Testis (tissue), 5 donors: ENCODE measurements at places on chromosomes 12 and 14. TPM values are rescaled to one million over a fixed set of nuclear protein-coding genes. Genes with fewer than 3 reads are reported as not detected.

Gene EML1
- total RNA-seq = 22.0 TPM

Gene GPHB5
- not detected for total RNA-seq

Gene SLC38A4
- total RNA-seq = 0.24 TPM

Gene NUDT14
- total RNA-seq = 40.0 TPM

Gene CCDC38
- 7.7 TPM for total RNA-seq

GRCh38 chr12:24600996-24601395, 347.9 kb downstream of the BCAT1 start:
- no peaks in the 10 kb centered on the region for H3K36me3 ChIP-seq
- no peak for DNase-seq
- H3K4me3 ChIP-seq = no peak overlapping the region
- no peaks in the 10 kb centered on the region for H3K27me3 ChIP-seq
- no peaks in the 10 kb centered on the region for H3K4me1 ChIP-seq

DNA sequence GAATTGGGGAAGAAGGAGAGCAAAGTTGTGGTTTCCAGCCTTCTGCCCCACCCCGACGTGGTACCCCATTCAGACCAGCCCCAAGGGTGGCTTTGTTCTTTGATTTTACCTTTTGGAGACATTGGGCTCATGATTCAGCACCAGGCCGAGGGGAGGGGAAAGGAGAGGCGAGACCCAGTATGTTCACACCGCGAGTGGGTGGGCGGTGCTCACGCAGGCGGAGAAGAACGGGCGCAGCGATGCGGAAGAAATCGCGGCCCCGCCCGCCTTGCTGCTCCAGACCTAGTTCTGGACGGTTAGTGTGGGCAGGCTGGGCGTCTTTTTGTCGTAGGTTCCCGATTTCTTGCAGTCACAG, 963 bp downstream of the ATL1 start:
- H3K27ac ChIP-seq = peak overlapping the region; percentile 72
- H3K27me3 ChIP-seq = no peaks in the 10 kb centered on the region
- H3K36me3 ChIP-seq = no peaks in the 10 kb centered on the region
- peaks cover 4% of the 10 kb centered on the region for H3K4me1 ChIP-seq
- peak overlapping the region; percentile 73 for H3K4me3 ChIP-seq

DNA sequence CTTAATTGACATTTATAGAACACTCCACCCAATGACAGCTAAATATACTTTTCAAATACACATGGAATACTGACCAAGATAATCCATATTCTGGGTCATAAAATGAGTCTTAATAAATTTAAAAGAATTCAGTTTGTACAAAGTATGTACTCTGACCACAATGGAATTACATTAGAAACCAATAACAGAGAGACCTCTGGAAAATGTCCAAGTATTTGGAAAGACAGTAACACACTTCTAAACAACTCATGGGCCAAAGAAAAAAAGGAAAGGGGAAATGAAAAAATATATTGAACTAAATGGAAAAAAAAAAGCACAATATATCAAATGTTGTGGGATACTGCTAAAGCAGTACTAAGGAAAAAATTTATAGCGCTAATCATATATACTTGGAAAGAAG, 52.0 kb downstream of the CRACR2A start:
- H3K36me3 ChIP-seq = no peaks in the 10 kb centered on the region
- H3K4me3 ChIP-seq = no peak overlapping the region
- DNase-seq = no peak
- H3K27me3 ChIP-seq = no peaks in the 10 kb centered on the region

GRCh38 chr14:36626151-36626550, 35.5 kb upstream of the PAX9 start:
- no peak overlapping the region for H3K4me3 ChIP-seq
- H3K36me3 ChIP-seq = no peaks in the 10 kb centered on the region
- H3K27me3 ChIP-seq = no peaks in the 10 kb centered on the region
- no peak overlapping the region for H3K27ac ChIP-seq
- no peaks in the 10 kb centered on the region for H3K4me1 ChIP-seq

DNA sequence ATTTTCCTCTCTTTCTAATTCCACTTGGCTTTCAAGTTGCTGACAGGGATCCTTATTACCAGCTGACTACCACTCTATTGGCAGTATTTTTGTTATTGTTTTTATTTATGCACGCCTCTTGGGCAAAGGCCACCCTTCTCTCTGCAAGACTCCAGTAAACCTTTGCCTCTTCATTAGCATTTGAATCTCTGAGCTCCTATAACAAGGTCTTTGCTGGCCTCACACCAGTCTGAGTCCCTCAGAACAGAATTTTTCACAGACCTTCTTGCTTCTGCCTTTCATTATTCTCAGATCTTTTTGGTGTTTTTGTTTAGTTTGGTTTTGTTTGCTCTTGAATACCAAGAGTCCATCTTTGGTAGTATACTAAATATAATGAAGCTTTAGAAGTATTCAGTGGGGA, 145.9 kb downstream of the PDZRN4 start:
- H3K27ac ChIP-seq = no peak overlapping the region
- H3K27me3 ChIP-seq = no peaks in the 10 kb centered on the region
- no peaks in the 10 kb centered on the region for H3K36me3 ChIP-seq
- no peak overlapping the region for H3K4me3 ChIP-seq
- DNase-seq = no peak
- no peaks in the 10 kb centered on the region for H3K4me1 ChIP-seq

GRCh38 chr12:109757671-109758265, 44.1 kb downstream of the FAM222A start:
- H3K4me1 ChIP-seq = peaks cover 8% of the 10 kb centered on the region
- H3K4me3 ChIP-seq = no peak overlapping the region
- H3K27ac ChIP-seq = no peak overlapping the region
- DNase-seq = no peak
- no peaks in the 10 kb centered on the region for H3K36me3 ChIP-seq

DNA sequence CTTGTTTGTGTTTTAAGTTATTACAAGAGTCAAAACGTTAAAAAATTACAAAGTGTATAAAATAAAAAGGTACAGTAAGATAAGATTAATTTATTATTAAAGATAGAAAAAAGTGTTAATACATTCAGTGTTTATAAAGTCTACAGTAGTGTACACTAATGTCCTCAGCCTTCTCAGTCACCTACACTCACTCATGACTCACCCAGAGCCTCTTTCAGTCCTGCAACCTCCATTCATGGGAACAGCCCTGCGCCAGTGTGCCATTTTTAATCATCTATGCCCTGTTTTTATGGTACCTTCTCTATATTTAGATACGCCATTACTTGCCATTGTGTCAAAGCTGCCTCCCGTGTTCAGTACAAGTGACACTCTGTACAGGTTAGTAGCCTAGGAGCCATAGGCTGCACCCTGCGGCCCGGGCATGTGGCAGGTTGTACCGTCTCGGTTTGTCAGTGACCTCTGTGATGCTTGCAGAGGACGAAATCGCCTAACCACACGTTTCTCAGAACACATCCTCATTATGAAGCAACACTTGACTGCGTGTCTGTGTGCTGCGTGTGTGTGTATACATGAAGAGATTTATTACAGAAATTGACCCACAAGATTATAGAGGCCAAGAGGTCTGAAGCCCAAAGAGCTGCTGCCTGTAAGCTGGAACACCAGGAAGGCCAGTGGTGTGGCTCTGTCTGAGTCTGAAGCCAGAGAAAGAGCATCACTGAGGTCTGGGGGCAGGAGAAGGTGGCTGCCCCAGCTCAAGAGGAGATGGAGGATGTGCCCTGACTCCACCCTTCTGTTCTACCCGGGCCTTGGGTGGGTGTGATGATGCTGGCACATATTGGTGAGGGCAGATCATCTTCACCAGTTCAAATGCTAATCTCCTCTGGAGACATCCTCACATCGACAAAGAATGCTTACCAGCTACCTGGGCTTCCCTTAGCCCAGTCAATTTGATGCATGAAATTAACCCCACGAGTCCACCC, 116.6 kb upstream of the C14orf180 start:
- H3K4me1 ChIP-seq = peaks cover 12% of the 10 kb centered on the region
- H3K36me3 ChIP-seq = no peaks in the 10 kb centered on the region
- no peak overlapping the region for H3K4me3 ChIP-seq
- no peaks in the 10 kb centered on the region for H3K27me3 ChIP-seq

- H3K27ac ChIP-seq = no peak overlapping the region
- H3K36me3 ChIP-seq = no peaks in the 10 kb centered on the region
- no peak overlapping the region for H3K4me3 ChIP-seq
- DNase-seq = no peak
- no peaks in the 10 kb centered on the region for H3K4me1 ChIP-seq
- no peaks in the 10 kb centered on the region for H3K27me3 ChIP-seq
Measured at GRCh38 chr12:44155358-44155757, 319.5 kb downstream of the TMEM117 start.

DNA sequence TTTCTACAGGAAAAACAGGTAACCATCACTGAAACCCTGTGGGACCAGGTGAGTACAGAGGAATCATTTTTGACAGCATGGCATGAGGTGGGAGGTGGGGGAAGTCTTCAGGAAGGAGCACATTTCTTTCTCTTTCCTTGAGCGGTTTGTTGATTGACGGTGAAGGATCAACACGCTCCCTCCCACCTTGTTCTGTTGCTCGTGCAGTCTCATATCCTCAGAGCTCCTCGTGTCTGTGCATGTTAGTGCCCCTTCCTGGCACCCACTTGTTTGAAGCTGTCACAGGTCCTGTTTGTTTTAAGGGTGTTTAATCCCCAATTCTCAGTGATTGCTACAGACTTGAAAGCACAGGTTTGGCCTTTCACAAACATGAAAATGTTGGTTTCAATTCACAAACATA, 4.4 kb downstream of the C12orf54 start:
- no peaks in the 10 kb centered on the region for H3K36me3 ChIP-seq
- no peak for DNase-seq

GRCh38 chr12:70828351-70828750, 92.2 kb downstream of the PTPRR start:
- no peak overlapping the region for H3K4me3 ChIP-seq
- H3K27me3 ChIP-seq = no peaks in the 10 kb centered on the region
- no peaks in the 10 kb centered on the region for H3K4me1 ChIP-seq
- DNase-seq = no peak

DNA sequence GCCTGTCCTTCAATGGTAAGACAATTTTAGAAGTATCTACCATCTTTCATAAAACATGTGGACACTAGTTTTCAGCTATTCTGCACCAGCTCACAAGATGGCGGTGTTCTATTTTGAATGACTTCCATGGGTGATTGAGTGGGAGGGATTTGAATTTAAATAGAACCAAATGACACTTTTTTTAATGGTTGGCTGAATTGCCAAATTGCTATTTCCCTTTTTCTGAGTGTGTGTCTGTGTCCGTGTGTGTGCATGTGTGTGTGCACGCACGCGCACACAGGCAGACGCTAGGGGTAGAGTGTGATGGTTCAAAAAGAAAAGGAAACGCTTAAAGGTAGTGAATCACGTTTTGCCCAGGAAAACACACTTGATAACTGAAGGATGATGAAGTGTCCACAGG, 362.6 kb downstream of the DAD1 start:
- no peak for DNase-seq
- no peak overlapping the region for H3K4me3 ChIP-seq
- H3K36me3 ChIP-seq = no peaks in the 10 kb centered on the region

- H3K36me3 ChIP-seq = no peaks in the 10 kb centered on the region
- H3K27me3 ChIP-seq = no peaks in the 10 kb centered on the region
- DNase-seq = peak; percentile 83
- H3K27ac ChIP-seq = peak overlapping the region; percentile 27
- no peak overlapping the region for H3K4me3 ChIP-seq
Measured at GRCh38 chr12:93127582-93128331, 198.7 kb upstream of the EEA1 start.

- H3K4me3 ChIP-seq = no peak overlapping the region
- no peak overlapping the region for H3K27ac ChIP-seq
- DNase-seq = no peak
- no peaks in the 10 kb centered on the region for H3K36me3 ChIP-seq
- peaks cover 5% of the 10 kb centered on the region for H3K4me1 ChIP-seq
Measured at GRCh38 chr12:69150796-69151127, 88.6 kb upstream of the CPSF6 start.

- H3K4me3 ChIP-seq = no peak overlapping the region
- H3K27ac ChIP-seq = no peak overlapping the region
- no peaks in the 10 kb centered on the region for H3K36me3 ChIP-seq
- H3K27me3 ChIP-seq = no peaks in the 10 kb centered on the region
Measured at GRCh38 chr12:59076622-59077021, 156.3 kb upstream of the LRIG3 start.

DNA sequence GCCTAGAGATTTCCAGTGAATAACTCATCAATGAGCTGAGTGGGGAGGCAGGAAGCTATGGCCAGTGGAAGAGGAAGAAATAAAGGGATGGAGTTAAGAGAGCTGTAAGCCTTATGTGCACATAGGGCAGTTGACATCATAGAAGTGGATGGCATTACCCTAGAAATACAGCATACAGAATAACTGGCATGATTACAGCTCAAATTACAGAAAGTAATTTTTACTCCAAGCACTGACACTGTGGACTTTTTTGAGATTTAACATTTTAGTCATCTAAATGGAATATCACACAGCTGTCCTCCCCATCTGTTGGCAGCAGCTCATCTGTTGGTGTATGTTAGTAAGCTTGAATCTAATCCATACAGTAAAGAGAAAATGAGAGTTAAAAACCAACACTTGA, 5.4 kb upstream of the IPO8 start:
- no peaks in the 10 kb centered on the region for H3K4me1 ChIP-seq
- no peak overlapping the region for H3K27ac ChIP-seq
- no peaks in the 10 kb centered on the region for H3K27me3 ChIP-seq
- no peak for DNase-seq

- no peak overlapping the region for H3K27ac ChIP-seq
- no peaks in the 10 kb centered on the region for H3K36me3 ChIP-seq
- H3K27me3 ChIP-seq = no peaks in the 10 kb centered on the region
- DNase-seq = no peak
Measured at GRCh38 chr14:31336646-31337045, 83.7 kb downstream of the HEATR5A start.

GRCh38 chr14:64995291-64995690, 8.6 kb downstream of the FNTB start:
- no peak for DNase-seq
- no peaks in the 10 kb centered on the region for H3K4me1 ChIP-seq
- no peaks in the 10 kb centered on the region for H3K27me3 ChIP-seq
- H3K36me3 ChIP-seq = no peaks in the 10 kb centered on the region
- H3K4me3 ChIP-seq = no peak overlapping the region

GRCh38 chr12:92987846-92988621, 58.9 kb upstream of the EEA1 start:
- DNase-seq = no peak
- H3K27me3 ChIP-seq = no peaks in the 10 kb centered on the region
- peaks cover 6% of the 10 kb centered on the region for H3K4me1 ChIP-seq

GRCh38 chr12:5718073-5718472, 227.0 kb downstream of the ANO2 start:
- H3K36me3 ChIP-seq = no peaks in the 10 kb centered on the region
- H3K4me1 ChIP-seq = no peaks in the 10 kb centered on the region
- no peak overlapping the region for H3K4me3 ChIP-seq
- DNase-seq = no peak
